ENCODE measurements at places on chromosomes 1 and 21. TPM values are rescaled to one million over a fixed set of nuclear protein-coding genes. Genes with fewer than 3 reads are reported as not detected.
A peak's percentile ranks its signal among the peaks of the same experiment; 100 is the strongest.

DNA sequence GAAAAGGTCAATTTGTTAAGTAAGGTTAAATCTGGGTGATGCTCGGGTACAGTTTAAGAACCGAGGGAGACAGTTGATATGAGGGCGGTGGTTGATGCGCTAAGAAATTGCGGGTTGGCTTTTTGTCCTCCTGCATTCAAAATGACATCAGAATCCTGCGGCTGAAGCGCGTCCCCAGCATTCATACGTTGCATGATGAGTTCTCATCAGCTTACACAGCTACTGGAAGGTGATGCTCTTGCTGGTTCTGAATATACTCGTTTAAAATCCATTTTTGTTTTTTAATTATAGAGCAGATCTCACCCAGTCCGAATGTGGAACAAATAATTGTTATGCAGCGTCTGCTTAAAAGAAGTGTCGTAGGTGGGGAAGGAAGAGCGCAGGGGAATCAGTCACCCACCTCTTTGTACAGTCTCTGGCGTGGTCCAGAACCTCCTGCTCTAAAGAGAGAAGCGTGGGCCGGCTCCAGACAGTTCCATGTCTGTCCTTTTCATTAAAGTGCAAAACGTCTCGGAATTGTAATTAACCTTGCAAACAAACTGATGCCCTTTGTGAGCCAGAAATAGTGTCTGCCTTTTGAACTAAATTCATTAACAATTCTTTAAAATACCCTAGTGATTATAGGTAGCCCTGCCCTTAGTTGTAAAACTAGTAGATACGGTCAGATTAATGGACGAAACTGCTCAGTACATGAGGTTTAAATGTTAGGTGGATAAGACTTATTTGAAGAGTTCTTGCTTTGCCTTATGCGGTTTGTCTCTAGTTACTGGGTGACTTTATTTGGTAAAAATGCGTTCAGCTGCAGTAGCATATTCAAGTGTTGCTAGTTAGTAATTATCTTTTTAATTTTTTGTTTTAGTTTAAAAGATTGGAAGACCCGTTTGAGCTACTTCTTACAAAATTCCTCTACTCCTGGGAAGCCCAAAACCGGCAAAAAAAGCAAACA lies 741 bp downstream of the RGS2 start:
- no peak for DNase-seq

GRCh38 chr21:23127973-23128372 lies 2129.8 kb downstream of the NCAM2 start:
- no peak for DNase-seq

- no peak for DNase-seq
Observed at GRCh38 chr1:26785611-26786436, 1.9 kb upstream of the PIGV start.

Gene NBPF6
- not detected for polyA plus RNA-seq

Gene GBP4
- polyA plus RNA-seq: 5.5 TPM

Gene RASAL2
- polyA plus RNA-seq: 24.7 TPM

- no peak for DNase-seq
Observed at GRCh38 chr1:208201229-208201628, 43.0 kb downstream of the PLXNA2 start.

GRCh38 chr21:39386194-39386593 lies 37.3 kb upstream of the HMGN1 start:
- DNase-seq: no peak

DNA sequence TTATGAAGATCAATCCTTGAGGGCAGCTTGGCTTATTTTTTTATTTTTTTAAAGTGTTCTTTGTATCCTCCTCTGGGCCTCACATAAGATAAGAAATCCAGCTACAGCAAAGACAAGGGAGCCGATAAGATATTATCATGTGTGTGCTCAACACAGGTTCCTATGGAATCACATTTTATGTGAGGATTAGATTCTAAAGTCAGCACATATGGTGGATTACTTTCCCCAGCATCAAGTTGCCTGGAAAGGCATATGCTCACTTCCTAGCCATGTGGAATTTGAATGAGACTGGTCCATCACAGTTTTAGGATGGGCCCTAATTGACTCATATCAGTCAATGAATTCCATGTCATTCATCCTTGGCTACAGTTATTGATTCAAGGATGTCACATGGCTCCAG lies 456.9 kb upstream of the LRRC7 start:
- no peak for DNase-seq

- no peak for DNase-seq
Observed at GRCh38 chr1:19438516-19439195, 46.7 kb downstream of the CAPZB start.

GRCh38 chr1:203667616-203668015 lies 41.0 kb downstream of the ATP2B4 start:
- DNase-seq: no peak

Gene UCK2
- 19.5 TPM for polyA plus RNA-seq

Gene IL12RB2
- polyA plus RNA-seq: 0.55 TPM

DNA sequence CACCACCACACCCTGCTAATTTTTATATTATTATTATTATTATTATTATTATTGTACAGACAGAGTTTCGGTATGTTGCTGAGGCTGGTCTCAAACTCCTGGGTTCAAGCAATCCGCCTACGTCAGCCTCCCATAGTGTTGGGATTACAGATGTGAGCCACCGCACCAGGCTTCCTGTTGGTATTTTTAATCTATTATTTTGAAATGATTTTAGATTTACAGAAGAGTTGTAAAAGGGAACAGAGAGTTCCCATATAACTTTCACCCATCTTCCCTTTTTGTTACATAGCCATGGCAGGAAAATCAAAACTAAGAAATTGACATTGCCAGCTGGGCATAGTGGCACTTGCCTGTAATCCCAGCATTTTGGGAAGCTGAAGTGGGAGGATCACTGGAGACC lies 42.9 kb upstream of the CITED4 start:
- no peak for DNase-seq

- no peak for DNase-seq
Observed at GRCh38 chr1:200035397-200035955, 8.0 kb downstream of the NR5A2 start.

Gene CLCA1
- polyA plus RNA-seq: not detected

DNA sequence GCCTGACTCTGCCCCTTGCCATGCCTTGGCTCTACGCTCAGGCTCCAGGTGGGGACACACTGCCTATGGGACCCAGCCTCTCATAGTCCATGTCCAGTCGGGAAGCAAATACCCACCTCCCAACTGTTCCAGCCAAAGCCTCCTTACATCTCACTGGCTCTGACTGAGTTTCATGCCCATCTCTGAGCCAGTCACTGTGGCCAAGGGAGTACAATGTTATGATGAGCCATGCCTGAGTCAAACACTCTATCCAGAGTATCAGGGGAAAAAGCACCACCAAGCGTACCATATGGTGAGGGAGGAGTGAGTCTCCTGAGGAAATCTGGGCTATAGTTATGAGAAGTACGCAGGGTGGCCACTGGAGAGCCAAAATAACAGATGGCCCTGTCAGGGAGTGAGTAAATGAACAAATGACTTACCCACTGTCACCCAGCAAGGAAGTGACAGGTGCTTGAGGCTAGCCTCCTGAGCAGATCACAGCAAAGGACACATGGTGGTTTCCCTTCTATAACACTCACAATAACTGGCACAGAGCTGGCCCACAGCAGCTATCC lies 236.6 kb upstream of the GJB5 start:
- DNase-seq: no peak

Gene WLS
- 131 TPM for polyA plus RNA-seq

Gene C1orf216
- polyA plus RNA-seq: 9.7 TPM

- DNase-seq: no peak
Observed at GRCh38 chr21:41680444-41681347, 86.2 kb downstream of the RIPK4 start.

GRCh38 chr1:4561205-4561604 lies 93.2 kb upstream of the AJAP1 start:
- no peak for DNase-seq

- no peak for DNase-seq
Observed at GRCh38 chr1:28756846-28757245, 20.1 kb downstream of the YTHDF2 start.

DNA sequence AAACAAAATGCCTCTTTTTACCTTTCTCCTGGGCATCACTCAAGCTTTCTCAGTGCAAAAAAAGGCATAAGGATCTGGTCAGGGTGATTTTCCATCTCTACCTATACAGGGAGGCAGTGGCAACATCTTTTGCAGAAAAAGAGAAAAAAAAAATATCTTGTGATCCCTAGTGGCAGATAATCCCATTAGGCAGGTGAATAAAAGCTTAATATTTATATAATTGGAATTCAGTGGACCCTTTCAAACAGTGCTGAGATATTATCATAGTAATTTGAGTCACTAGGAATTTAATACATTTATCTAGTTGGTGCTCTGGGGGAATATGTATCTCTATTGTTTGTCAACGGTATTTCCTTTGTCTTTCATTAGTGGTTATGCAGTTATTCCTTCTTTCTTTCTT lies 29.9 kb upstream of the CXADR start:
- DNase-seq: no peak

- DNase-seq: no peak
Observed at GRCh38 chr1:39102537-39103327, 76.6 kb downstream of the NDUFS5 start.

Gene LYPD8
- polyA plus RNA-seq: not detected

DNA sequence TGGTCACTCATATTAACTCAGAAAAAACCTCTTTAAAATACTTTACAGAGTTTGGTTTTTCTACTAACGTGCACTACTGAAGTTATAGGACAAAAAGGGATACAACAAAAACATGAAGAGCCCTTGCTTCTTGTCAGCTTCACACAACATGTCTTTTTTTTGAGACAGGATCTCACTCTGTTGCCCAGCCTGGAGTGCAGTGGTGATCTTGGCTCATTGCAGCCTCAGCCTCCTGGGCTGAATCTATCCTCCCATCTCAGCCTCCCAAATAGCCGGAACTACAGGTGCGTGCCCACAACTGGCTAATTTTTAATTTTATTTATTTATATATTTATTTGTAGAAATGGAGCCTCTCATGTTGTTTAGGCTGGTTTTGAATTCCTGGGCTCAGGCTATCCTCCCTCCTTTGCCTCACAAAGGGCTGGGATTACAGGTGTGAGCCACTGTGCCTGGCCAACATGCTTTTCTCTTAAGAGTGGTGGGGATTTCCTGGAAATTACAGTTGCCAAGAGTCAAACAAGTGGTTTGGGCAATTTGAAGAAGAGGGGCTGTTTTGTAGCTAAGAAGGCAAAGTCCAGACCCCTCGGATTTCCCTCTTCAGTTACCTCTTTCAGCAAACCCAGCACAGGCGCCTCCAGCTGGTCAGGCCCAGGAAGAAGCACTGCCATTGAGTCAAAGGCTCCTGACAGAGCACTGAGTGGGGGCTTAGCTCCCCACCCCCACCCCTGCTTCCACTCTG lies 6.4 kb upstream of the SMPDL3B start:
- DNase-seq: no peak

DNA sequence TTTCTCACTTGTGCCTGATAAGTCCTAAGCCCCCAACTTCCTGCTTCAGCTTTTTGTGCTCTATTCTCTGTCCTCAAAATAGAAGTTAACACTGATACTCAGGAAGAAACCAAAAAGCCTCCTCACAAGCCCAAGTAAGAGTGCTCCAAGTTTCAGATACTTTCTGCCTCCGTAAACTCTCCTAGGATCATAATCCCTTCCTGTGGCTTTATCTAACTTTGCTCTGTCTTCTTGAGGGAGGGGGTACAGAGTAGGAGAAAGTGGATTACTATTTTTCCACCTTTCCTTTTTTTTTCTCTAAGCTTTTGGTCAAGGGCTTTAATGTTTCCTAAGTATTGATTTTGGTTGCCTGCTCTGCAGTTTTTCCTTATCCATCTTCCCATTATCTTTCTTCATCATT lies 54.6 kb downstream of the DPH5 start:
- no peak for DNase-seq

Gene OR2L5
- polyA plus RNA-seq: not detected

- no peak for DNase-seq
Observed at GRCh38 chr1:35536556-35537162, 20.5 kb downstream of the KIAA0319L start.

Gene FCRL2
- not detected for polyA plus RNA-seq

Gene AKNAD1
- polyA plus RNA-seq: not detected

DNA sequence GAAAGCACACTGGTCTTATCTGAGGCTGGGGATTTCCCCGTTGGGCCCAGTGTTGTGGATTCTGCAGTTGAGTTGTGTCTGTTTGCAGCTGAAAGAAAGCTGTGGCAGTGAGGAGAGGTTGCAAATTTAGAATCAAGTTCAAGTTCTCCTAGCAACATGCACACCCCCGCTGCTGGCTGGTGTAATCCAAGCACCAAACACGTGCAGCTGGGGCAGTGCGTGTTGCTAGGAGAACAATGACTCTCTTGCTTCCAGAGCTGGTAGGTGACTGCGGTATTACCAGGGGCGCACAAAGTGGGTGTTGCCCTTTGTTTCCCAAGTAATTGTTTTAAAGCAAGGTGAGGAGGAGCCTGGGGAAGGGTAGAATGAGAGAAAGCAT lies 91.5 kb downstream of the IER5 start:
- DNase-seq: peak; percentile 65

- no peak for DNase-seq
Observed at GRCh38 chr21:22993822-22994574, 1995.8 kb downstream of the NCAM2 start.

Gene TMEM125
- 13.1 TPM for polyA plus RNA-seq

Data from left renal cortex interstitium (tissue), 4 donors.